Activated CD4-positive, alpha-beta T cell treated with anti-CD3 and anti-CD28 coated beads for 24 hours (primary cell): ENCODE measurements at places on chromosomes 7 and 10.

DNA sequence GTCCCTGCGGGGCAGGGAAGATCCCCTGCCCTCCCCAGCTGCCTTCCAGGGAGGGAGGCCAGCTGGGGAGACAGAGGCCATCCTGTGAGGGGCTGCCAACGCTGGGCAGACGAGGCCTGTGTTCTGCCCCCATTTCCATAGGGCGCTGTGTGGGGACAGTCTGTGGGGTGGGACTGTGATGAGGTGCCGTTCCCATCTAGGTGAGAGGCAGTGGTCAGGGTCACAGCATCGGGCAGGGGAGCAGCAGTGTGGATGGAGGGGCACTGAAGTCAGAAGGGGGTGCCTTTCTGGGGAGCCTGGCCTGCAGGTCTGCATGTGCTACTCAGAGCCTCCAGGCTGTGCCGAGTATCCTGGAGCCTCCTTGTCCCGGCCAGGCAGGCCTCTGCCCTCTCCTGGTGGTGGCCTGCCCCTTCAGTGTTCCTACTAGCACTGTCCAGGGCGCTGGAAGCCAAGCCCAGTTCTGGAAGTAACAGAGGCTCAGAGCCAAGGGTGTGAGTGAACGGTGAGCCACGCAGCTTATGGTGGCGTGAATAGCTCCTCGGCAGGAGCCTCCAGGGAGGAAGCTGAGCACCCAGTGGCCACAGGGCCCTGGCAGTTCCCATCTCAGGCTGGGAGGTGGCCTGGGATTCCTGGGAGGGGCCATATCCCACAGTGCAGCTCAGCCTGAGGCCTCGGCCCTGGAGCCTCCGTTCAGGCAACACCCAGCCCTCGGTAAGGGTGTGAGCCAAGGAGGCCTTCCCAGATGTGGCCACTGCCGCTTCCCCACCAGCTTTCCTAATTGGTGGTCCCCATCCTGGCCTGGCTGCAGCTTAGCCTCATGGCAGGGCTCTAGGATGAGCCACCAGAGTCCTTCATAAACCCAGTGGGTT lies 23.3 kb upstream of the CSGALNACT2 start:
- no peak for DNase-seq

DNA sequence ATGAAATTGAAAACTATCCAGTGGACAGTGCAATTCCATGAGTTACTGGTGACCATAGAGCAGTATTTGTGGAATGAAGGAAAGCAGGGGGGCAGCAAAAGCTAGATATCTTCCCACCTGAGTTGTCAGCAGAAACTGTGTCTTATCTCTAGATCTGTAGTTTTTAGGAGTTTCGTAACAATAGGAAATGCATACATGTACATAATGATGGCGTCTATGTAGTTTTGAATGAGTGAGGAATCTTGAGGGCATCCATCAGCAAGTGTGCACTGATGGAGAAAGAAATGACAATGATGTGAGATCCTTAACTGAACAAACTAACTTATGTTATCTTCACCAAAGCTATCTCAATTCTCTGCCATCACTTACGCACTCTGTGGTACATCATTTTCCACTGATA lies 114.5 kb downstream of the LRRC4 start:
- DNase-seq: no peak

DNA sequence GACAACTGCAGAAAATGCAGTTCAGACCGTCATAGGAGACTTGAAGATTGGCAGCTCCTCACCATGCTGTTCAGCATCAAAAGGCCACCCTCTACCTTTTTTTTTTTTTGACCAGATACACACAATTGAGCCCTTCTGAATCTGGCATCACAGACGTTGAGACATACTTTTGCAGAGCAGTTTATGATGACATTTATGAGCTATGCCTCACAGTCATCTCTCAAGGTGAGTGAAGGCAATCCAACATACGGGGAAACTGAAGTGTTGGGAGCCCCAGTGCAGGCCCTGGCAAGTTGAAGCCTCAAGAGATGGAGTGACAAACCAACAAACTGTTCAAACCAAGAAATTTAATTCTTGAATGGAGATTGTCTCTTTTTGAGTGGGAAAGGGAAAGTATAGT lies 83.6 kb upstream of the DLX6 start:
- DNase-seq: no peak

- DNase-seq: no peak
Measured at GRCh38 chr7:23467806-23468525, 2.3 kb downstream of the IGF2BP3 start.

- DNase-seq: no peak
Measured at GRCh38 chr7:82223580-82223979, 220.0 kb downstream of the CACNA2D1 start.

- DNase-seq: no peak
Measured at GRCh38 chr7:105219771-105220160, 169.0 kb downstream of the SRPK2 start.

DNA sequence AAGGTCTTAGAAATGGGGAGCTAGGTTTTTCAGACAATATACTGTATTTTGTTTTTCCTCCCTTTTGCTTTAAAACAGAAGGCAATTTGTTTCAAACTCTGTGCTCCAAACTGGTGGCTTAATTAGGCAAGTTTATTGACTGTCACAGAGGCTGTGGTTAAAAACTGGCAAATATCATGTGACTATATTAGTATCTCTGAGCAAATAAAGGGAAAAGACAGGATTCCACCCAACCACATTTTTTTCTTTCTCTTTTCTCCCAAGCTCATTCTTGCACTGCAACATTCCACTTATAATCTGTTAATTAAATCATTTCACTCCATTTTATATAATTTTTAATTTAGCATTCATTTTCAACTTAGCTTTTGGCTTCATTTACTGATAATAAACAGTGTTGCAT lies 615.8 kb downstream of the AUTS2 start:
- DNase-seq: no peak

DNA sequence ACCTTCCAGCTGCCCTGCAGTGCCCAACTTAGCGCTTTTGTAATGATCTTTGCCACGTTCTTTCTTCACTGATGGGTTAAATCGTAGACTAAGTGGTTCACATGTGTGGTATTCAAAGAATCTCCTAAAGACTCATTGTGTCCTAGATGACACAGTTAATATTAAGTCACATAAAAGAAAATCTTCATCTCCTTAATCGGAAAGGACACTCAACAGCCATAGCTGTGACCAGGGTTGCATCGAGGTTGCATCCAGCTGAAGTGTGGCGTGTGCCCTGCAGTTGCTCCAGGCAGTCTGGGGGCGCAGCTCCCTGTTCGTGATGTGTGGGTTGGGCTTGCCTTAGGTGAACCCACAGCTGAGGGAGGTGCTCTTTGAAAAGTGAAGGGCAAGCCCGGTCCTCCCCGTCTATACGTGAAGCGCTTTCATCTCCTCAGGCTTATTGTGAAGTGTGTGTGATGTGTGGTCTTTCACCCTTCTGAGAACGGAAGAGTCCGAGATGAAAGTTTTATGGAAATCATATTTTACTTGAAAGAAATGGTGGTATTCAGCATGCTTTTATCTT lies 122.7 kb downstream of the TRRAP start:
- DNase-seq: no peak

GRCh38 chr10:70726909-70727495 lies 54.7 kb downstream of the ADAMTS14 start:
- DNase-seq: no peak

DNA sequence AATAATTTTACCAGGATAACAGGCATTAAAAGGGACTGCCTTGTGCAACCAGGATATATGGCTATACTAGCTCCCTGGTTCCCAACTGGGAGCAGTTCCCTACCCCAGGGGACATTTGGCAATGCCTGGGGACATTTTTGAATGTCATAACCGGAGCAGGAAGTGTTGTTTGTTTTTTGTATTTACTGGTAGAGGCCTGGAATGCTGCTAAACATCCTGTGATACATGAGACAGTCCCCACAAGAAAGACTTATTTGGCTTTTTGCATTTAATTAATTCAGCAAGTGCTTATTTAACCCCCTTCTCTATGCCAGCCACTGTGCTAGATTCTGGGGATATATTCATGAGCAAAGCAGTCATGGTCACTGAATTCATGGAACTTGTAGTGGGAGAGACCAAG lies 181.2 kb downstream of the BBS9 start:
- no peak for DNase-seq
